ENCODE measurements at places on chromosomes 6 and 20.

DNA sequence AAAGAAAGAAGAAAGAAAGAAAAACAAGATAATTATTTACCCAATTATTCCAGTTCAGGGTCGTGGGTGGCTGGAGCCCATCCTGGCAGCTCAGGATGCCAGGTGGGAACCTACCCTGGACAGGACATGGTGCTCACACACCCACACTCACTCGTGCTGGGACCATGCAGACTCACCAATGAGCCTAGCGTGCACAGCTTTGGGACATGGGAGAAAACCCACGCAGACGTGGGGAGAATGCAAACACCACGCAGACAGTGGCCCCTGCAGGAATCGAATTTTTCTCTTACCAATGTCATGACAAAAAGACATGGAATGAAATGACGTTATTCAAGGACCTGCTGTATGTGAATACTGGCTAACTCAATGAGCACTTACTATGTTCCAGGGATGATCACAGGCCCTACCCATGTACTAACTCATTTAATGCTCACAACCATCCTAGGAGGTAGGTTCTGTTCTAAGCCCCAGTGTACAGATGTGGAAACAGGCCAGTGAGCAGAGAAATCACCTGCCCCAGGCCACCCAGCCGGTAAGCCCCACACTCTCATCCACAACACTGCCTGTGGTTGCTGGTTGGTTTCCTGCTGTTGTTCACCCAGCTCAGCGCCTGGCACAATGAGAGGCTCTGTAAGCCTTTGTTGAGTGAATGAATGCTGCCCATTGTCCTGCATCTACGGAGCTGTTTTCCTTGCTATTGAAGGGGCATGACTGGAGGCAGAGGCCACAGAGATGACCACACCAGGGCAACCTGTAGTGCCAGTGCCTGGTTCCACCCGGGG lies 6.8 kb upstream of the PI16 start:
- DNase-seq, result peak; percentile 76

DNA sequence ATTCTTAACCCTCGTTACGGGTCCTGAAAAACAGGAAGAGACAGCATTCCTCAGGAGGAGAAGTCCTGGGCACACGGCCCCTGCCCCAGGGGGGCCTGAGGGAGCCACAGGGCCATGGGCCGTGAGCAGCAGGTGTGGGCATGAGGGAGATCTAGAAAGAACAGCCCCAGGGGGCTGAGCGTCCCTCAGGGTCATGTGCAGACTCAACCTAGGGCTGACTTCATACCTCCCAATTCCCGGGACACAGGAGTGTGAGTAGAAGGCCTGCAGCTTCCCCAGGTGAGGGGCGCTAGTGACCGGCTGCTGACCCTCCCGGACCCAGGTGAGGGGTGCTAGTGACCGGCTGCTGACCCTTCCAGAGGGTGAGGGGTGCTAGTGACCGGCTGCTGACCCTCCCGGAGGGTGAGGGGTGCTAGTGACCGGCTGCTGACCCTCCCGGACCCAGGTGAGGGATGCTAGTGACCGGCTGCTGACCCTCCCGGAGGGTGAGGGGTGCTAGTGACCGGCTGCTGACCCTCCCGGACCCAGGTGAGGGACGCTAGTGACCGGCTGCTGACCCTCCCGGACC lies 35.1 kb downstream of the FRMD1 start:
- DNase-seq, result no peak

DNA sequence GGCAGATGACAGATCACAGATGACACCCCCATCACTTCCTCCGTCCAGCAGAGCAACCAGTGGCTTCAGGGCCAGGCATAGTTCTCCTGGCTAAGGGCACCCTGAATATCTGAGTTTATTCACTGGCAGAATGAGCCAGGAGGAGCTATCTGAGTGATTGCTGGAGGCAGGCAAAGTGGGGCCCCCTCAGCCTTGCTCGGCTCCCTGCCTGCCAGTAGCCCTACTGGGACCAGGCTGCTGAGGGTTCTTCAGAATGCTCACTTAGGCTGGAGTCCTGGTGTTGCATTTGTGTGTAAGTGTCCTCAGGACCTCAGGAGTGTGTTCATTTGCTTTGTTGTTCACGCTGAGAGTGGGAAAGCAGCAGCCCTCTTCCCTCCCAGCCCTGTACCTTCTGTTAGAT lies 31.2 kb downstream of the CHMP4B start:
- no peak for DNase-seq

DNA sequence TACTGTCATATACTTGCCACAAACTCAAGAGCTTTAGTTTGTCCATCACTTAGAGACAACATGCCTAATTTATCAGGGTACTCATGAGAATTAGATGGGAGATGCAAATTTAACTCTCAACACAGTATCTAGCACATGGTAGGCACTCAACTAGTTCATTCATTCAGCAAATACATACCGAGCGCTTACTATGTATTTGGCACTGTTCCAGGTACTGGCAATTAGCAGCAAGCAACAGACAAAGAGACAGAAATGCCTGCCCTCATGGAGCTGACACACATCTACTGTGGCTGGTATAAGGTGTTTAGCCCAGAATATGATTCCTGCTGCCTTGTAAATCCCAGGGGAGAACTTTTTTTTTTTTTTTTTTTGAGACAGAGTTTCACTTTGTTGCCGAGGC lies 4.8 kb downstream of the MICAL1 start:
- no peak for DNase-seq
